ENCODE measurements at places on chromosomes 2 and 18.

DNA sequence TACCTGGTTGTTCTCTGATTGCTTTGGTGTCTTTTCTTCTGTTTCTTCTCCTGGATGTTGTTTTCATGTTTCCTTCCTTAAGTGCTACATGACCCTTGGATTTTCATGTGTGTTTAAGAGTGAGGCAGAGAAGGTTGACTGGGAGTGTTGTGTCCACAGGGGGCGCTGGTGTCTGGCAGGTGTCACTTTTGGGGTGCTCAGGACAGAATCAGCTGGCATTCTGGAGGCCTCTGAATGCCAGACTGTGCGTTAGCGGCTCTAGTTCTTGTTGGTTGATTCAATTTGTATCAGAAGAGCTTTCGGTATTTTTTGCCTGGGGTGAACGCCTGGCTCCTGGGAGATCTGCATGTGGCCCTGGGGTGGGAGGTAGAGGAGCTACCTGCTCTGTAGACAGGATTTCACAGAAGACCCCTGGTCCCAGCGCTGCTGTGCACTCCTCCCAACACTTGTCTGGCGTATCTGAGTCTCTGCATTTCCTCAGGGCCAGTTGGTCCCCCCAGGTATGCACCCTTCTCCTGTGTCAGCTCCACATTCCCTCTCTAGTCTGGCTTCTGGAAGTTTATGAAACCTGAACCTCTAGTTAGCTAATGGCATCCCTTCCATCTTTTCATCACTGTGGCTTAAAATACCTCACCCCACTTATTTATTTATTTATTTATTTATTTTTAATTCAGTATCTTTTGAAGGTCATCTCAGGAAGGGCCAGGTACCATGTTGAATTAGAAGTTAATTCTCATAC lies 1.1 kb downstream of the GREB1 start:
- no peak for DNase-seq

DNA sequence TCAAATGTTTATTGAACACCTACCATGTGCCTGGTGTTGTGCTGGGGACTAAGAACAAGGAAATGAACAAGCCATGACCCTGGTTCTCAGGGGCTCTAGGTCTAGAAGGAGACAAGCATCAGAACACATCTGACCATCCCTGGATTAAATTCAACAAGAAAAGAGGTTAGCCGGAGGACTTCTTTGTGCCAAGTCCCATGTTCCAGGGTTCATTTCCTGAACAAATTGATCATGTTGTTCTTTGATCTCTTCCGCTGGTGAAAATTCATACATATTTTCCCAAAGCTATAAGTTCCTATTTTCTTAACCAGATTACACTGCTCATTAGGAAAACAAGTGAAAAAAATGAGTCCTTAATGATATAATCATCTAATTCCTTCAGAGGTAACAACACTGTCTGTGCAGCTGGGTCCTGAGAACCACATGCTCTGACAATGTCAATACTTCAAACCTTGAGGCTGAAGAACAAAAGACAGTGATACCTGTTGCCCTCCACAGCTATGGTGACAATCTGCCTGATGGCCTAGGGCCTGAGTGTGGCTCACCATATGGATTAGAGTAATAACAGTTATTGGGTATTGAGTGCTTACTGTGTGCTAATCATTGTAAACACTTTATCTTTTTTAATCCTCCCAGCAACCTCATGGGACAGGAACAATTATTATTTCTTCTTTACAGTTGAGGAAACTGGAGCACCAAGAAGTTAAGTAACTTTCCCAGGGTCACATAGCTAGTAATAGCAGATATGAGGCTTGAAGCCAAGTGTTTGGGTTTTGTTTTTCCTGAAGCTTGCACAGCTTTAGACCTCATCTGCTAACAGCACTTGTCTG lies 24.6 kb upstream of the INO80C start:
- DNase-seq, result no peak

- DNase-seq, result peak; percentile 36
These were observed 2.1 kb downstream of the CNTNAP5 start for GRCh38 chr2:124027182-124027581.

- no peak for DNase-seq
These were observed 152.8 kb downstream of the TFCP2L1 start for GRCh38 chr2:121132054-121132761.

GRCh38 chr2:237638176-237638575 lies 10.8 kb downstream of the LRRFIP1 start:
- no peak for DNase-seq

GRCh38 chr18:80213182-80213581 lies 34.1 kb downstream of the PARD6G start:
- no peak for DNase-seq

GRCh38 chr2:237057893-237058300 lies 27.8 kb upstream of the COPS8 start:
- DNase-seq, result no peak

DNA sequence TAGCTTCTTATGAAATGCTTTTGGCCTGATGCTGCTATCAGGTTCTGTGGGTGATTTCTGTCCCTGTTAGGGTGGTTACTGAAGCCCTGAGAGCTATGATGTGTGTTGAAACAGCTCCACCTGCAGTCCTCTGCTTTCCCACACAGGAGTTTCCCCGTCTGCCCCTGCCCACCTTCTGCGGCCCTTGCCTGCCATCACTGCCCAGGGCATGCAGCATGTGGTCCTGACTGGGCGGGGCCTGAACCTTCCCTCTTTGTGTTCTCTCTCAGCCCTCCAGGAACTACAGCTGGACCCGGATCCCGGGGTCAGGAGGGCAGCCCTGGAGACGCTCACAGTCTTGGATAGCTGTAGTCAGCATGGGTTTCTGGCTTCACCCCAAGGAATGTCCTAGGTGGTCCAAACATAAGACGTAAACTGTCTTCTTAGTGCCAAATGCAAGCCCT lies 21.4 kb downstream of the HJURP start:
- DNase-seq, result peak; percentile 53

DNA sequence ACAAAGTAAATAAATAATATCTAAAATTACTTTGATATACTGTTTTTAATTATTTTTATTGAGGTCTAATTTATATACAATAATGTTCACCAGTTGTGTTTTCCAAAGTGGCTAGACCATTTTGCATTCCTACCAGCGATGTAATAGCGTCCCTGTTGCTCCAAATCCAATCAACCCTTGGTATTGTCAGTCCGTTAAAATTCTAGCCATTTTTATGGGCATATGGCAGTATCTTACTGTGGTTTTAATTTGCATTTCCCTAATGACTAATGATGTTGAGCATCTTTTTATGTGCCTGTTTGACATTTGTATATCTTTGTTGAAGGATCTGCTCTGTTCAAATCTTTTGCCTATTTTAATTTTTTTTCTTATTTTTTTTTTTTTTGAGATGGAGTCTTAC lies 185.0 kb downstream of the PRPF40A start:
- DNase-seq, result no peak

DNA sequence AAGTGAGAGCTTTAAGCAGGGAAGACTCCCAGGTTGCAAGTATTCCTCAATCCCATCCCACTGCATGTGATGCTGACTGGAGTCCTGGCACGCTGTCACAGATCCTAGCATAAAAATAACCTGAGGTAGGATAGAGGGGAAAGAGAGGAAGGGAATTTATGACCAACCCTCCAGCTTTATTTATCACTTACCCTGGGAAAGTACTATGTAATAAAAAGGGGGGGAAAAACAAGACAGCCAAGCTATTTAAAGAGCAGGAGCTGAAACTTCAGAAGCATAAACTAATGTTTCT lies 122.2 kb downstream of the SLC8A1 start:
- DNase-seq, result no peak

DNA sequence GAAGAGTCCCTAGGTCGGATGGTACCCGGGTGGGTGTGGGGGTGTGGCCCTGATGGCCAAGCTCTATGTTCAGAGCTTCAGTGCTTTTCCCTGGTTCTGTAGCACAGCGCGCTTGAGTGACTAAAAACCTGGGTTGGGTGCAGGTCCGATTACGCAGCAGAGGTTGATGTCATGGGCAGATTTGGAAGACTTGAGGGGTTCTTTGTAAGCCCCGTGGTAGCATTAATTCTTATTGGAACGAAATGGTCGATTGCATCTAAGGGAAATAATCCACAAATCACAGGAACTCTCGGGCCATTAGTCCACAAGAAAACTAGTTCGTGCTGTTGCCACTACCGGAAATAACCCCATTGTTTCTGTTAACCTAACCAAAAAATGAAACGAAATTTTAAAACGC lies 9.0 kb downstream of the HOXD8 start:
- DNase-seq, result no peak

- DNase-seq, result no peak
These were observed 27.1 kb upstream of the MAP3K20 start for GRCh38 chr2:173048522-173048896.

DNA sequence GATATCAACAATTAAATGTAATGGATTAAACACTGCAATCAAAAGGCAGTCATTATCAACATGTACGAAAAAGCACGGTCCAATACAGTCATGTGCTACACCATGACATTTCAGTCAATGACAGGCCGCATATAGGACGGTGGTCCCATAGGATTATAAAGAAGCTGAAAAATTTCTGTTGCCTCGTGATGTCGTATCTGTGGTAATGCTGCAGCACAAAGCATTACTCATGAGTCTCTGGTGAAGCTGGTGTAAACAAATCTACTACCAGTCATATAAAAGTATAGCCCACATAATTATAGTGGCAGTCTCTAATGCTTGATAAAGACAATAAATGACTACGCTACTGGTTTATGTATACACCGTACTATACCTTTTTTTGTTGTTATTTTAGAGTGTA lies 58.4 kb downstream of the RABL2A start:
- no peak for DNase-seq

- no peak for DNase-seq
These were observed 42.7 kb upstream of the TAF4B start for GRCh38 chr18:26183395-26184112.

DNA sequence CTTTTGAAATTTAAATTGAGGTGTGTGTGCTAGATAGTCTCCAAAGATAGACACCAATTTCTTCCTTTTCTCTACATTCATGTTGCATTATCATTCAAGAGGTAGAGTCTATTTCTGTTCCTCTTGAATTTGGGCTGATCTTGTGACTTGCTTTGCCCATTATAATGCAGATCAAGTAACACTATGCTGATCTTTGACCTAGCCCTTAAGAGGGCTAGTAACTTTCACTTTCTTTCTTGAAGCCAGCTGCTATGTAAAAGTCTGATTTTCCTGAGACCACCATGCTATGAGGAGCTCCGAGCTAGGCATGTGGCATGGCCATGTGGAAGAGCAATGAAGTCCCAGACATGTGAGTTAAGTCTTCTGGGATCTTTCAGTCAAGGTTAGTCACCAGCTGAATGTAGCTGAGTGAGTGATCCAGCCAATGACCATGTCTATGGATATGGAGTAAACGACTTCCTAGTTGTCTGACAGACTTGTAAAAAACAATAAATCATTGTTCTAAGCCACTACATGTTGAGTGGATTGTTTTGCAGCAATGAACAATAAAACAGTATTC lies 189.4 kb upstream of the CWC22 start:
- no peak for DNase-seq

- DNase-seq, result no peak
These were observed 28.0 kb downstream of the PLB1 start for GRCh38 chr2:28523902-28524301.

Measured in brain microvascular endothelial cell (primary cell).